ENCODE measurements at places on chromosomes 12 and 14. TPM values are rescaled to one million over a fixed set of nuclear protein-coding genes. Genes with fewer than 3 reads are reported as not detected.

DNA sequence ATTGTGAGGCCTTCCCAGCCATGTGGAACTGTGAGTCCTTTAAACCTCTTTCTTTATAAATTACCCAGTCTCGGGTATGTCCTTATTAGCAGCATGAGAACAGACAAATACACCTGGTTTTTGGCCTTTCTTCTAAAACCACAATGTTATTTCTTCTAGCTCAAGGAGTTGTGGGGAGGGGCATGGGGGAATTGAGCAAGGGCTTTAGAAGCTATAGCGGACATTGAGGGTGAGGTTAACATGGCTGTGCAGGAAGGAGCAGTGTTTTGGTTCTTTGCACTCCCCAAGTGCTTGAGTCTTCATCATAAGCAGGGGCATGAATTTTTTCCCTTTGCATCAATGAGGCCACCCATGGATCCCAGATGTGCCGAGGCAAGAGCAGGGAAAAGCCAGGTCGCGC is 86.8 kb downstream of the SPRING1 start:
- H3K27ac ChIP-seq, result no peak overlapping the region
- no peaks in the 10 kb centered on the region for H3K36me3 ChIP-seq

DNA sequence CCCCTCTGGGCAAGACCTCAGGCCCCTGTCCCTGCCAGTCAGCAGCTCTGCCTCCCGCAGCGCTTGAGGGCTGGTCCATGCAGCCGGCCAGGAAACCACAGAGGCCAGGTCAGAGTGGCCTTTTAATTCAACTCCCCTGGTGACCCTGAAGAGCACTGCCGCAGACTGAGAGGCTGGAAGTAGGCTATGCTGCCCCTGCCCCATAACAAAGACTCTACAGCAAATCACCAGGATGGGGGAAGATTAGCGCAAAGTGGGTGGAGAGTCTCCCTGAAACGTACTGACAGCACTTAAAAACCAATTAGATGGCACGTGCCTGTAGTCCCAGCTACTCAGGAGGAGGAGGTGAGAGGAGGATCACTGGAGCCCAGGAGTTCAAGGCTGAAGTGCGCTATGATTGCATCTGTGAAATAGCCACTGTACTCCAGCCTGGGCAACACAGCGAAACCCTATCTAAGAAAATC is 70.5 kb downstream of the ITPK1 start:
- H3K4me1 ChIP-seq, result peaks cover 9% of the 10 kb centered on the region
- no peak for DNase-seq
- no peak overlapping the region for H3K4me3 ChIP-seq
- H3K27ac ChIP-seq, result no peak overlapping the region
- no peaks in the 10 kb centered on the region for H3K36me3 ChIP-seq

DNA sequence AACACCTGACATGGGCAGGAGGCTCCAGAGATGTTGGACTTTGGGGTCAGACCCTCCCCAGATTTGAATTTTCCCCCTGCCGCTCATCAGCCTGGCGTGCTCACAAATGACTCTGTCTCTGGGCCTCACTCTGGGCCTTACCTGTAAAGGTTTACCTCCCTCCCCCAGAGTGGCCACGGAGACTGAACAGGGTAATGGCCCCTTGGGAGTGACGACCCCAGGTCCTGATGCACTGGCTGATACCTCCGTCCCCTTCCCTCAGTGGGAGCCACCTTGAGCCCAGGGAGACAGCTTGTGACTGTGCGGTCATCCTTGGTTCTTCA is 7.0 kb downstream of the SLC25A29 start:
- H3K36me3 ChIP-seq, result no peaks in the 10 kb centered on the region
- H3K27ac ChIP-seq, result no peak overlapping the region
- no peaks in the 10 kb centered on the region for H3K27me3 ChIP-seq
- DNase-seq, result no peak
- H3K4me3 ChIP-seq, result no peak overlapping the region

Gene CCDC184
- 0.40 TPM for total RNA-seq
